Stimulated activated CD4-positive, alpha-beta T cell treated with anti-CD3 and anti-CD28 coated beads, Interleukin-12 subunit alpha, Interleukin-12 subunit beta, amount 100 ng/mL, for 48 hours (primary cell): ENCODE measurements at places on chromosomes 3 and 15.

DNA sequence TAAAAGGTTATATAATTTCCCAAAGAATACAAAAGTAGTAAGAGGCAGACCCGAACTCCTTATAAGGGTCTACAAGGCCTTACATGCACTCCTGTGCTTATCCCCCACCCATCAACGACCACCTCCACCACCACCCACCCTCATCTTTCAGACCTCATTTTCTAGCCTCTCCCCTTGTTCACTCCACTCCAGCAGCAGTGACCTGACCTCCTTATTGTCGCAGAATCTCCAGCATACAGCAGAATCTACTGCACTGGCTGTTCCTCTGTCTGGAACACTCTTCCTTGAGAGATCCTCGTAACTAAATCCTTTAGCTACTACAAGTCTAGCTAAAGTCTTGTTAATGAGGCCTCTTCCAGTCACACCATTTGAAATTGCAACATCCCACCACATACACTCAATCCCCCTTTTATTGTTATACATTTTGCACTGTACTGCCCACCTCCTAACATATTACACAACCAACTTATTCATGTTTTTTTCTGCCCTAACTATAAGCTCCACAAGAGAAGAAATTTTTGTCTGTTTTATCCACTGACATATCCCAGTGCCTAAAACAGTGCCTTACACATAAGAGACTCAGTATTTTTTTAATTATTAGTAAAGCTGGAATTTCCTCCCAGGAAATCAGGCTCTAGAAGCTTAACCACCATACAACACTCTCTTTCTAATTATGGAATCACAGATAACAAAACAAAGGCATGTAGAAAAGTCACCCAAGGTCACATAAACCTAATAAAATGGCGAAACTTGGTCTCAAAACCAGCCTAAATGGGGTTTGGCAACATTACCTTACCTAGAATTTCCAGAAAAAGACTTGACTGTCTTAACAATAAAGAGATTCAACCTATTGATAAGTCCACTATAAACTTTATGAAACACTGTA lies 40.2 kb downstream of the ZNF148 start:
- no peak for DNase-seq

DNA sequence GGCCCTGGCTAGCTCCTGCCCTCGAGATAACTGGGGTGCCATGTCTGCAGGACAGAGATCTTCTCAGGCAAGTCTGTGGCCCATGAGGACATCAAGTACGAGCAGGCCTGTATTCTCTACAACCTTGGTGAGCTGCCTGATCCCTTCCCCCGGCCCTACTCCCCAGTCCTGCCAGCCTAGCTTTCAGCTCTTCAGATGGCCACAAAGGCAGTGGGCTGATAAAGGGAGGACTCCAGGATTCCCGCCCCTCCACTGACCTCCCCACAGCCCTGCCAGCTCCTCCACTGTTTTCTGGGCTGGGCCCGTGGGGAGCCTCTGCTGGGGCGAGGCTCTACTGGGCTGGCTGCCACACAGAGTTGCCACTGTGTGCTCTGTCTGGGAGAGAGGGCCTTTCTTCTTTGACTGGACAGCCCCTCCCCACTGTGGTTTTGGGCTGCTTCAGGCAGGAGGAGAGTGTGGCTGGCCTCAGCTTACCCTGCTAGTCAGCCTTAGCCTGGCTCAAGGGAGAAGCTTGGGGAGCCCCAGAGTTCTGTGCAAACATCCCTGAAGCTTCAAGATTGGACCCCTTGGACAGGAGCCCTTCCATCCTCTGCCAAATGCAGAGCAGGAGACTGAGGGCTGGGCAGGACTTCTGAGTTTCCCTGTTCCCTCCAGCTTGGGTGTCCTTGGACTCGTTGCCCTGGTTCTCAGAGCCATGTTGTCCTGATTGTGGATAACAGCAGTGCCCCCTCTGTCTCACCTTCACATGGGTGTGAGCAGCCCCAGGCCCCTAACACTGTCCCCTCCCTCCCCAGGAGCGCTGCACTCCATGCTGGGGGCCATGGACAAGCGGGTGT lies 24.4 kb downstream of the PTPN23 start:
- DNase-seq, result no peak

DNA sequence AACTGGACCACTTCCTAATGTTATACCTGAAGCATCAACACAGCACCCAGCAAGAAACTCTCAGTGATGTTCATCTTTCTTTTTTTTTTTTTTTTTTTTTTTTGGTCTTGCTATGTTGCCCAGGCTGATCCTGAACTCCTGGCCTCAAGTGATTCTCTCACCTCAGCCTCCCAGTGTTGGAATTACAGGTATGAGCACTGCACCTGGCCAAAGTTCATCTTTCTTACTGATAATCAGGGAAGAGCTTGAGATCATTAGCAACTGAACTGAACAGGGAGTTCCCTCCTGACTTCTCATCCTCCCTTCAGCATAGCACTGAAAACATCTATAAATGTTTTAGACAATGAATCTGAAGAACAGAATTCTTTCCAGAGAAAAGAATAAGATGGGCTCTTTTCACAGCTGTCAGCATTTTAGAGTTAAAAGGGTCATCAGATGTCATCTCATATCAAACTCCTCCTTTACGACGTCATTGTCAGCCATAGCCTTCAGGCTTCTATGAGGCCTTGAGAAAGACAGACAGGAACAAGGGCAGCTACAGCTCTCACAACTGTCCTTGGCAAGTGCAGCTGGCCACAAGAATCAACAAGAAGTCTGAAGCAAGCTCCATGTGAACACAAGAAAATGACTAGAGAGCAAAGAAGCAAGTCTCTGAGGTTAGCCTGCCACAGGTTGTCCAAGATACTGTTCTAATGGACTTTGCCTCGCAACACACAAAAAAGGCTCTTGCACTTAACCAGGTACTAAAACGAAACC lies 33.8 kb downstream of the SCAP start:
- DNase-seq, result no peak

DNA sequence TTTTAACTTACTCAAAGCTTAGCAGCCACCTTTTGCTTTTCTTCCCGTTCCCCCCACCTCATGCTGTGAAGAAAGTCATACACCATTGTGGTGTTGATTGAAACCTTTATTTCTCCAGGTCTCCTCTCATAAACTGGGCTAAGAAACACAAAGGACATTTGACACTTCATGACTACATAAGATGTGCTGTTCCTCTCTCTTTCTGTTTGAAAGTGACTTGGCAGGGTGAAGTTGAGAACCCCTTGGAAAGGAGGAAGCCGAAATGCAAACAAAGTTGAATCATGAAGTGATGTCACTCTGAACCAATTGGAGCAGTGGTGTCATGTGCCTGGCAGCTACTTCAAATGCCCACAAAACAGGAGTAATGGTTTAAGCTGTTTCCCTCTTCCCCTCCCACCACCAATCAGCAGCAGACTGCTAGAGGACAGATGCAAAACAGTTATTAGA lies 174.7 kb downstream of the IGF1R start:
- DNase-seq, result no peak

DNA sequence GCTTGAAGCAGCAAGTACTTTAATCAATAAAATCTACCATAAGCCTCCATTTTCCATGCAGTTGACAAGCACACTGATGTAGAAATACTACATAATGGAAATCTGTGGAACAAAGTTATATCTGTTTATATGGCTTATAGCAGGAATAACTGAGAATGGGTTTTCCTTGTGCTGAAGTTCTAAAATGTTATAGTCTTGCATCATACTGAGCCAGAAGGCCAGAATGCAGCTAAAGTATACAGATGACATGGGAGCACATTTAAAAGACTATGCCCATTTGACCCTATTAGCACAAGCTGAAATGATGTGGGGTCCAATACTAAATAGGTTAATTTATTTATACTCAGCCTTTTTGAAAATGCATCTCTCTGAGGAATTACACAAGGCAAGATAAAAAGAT lies 25.1 kb downstream of the SLC24A5 start:
- no peak for DNase-seq

DNA sequence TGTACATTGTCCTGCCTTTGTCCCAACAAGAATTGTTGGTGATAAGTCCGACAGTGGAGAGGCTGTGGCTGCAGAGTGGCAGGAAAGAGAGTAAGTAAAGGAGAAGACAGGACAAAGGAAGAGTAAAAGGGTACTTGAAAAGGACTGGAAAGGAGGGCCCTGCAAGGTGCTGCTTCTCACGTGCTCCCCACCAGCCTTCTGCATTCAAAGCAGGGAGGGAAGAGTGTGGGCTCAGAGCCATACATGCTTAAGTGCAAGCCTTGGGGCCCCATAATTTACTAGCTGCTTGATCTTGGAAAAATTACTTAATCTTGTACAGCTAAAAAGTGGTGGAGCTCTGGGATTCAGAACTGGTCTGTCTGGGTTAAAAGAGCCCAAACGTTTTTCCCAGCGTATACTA lies 29.9 kb downstream of the MME start:
- DNase-seq, result no peak

GRCh38 chr15:47577000-47577399 lies 140.3 kb upstream of the SEMA6D start:
- DNase-seq, result no peak

- DNase-seq, result no peak
Measured at GRCh38 chr15:47787875-47788274, 70.6 kb downstream of the SEMA6D start.
